ENCODE measurements at places on chromosomes 7 and 10.

DNA sequence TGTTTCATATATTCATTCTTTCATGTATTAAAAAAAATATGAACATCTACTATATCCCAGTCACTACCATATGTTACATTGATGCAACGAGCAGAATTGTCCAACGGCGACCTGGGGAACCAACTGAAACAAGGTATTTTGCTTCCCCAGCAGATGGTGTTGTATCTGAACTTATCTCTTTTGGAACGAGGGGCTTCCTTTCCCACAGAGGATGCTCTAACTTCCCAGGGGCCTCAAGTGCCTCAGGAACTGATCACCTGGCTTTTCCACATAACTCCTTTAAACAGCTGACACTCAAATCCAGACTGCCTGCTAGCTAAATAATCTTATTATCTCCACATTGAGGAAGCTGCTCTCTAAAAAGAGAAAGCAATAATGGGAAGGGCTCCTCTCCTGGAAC lies 259.3 kb downstream of the HTR7 start:
- DNase-seq: no peak

- DNase-seq: no peak
Observed at GRCh38 chr10:75000748-75001321, 110.6 kb upstream of the SAMD8 start.

- DNase-seq: peak; percentile 21
Observed at GRCh38 chr7:29194594-29195427, at the start of gene CHN2. CHN2 (plus strand) TSS chr7:29194775.

GRCh38 chr7:122304996-122305421 lies 459 bp upstream of the FEZF1 start:
- DNase-seq: peak; percentile 17

GRCh38 chr10:13308096-13308495 lies 8.2 kb upstream of the PHYH start:
- DNase-seq: no peak

DNA sequence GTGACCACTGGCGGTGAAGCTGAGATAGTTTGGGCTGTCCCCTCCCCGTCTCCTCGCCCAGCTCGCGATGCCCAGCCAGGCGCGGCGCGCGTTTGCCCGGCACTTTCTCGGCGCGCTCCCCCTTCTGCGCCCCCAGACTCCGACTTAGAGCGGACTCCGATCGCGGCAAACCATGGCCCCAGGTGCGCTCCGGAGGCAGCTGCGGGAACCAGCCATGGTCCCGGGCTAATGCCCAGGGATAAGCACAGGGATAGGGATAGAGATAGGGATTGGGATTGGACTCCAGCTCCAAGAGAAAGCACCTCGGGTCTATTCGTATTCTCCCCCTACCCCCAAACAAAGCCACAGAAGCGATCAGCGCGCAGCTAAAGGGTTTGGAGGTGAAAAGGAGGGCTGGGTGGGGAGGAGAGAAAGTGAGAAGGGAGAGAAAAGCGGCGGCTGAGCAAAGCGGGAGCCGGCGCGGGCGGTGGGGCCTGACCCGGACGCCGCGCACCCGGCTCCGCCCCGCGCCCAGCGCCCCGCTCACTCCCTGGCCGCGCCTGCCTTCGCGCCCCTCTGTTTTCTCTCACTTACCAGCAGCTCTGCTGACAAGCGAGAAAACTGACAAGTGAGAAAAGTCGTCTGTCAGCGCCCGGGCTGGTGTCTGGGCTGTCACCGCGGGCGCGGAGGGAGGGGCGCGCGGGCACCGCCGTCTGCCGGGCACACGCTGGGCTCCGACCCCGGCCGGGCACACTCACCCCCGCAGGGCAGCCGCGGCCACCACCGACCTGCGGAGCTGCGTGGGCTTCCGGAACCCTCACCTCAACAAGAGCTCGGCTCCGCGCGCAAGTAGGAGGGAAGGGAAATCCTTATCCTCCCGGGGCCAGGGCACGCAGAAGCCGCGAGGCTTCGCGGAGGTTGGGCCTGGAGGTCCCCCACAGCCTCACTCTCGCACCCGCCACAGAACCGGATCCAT lies at the start of gene PDE1C:
Gene PDE1C, minus strand, starts transcription at position 2 of the 955 bp plus-strand sequence.
- DNase-seq: no peak

DNA sequence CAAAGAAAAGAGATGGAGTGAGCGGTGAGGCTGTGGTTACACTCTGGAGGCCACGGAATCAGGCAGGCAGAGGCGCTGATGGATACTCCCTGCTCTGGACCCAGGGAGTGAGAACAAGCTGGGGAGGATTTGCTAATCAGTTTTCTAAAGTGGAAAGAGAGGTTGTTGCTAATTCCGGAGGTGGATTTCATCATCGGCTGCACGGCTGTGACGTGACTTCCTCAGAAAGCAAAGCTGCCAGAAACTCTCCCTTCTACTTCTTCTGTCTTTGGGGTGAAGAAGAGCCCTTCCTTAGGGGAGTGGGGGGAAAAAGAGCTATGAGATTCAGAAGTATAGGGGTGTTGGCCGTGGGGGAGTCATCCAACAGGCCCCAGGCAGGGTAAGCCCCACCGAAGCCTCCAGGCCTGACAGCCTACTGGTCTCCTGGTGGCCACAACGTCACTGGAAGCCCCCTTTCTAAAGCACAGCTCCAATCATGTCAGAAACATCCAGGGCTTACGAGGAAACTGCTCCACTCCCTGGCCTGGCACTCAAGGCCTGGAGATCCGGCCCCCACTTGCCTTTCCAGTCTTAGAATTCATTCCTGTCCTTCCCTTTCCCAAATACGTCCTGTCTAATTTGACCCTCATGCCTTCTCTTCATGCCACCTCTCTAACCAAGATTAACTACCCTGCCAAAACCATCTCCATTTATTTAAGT lies 114.5 kb downstream of the HIP1 start:
- peak; percentile 91 for DNase-seq

DNA sequence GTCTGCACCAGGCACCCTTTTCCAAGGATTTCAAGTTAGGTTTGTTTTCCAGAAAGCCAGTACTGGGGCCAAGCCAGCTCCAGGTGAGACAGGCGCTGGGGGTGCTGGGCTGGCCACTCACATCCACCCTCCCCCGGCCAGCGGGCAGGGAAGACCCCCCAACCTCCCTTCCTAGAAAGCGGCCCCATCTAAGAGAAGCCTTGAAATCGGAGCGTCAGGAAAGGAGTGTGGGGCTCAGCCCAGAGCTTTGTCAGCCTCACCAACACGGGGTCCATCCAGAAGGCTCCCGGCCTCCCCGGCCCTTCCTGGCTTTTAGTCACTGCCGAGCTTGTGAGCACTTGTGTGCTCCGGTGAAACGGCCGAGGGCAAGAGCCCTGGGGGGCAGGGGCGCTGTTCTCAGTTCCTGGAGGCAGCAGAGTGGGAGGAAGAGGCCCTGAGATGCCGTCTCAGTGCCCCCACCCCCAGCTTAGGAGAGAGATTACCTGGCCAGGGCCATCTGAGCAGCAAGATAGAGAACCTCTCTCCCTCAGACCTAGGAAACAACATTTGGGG lies 39.6 kb downstream of the PDGFA start:
- no peak for DNase-seq

DNA sequence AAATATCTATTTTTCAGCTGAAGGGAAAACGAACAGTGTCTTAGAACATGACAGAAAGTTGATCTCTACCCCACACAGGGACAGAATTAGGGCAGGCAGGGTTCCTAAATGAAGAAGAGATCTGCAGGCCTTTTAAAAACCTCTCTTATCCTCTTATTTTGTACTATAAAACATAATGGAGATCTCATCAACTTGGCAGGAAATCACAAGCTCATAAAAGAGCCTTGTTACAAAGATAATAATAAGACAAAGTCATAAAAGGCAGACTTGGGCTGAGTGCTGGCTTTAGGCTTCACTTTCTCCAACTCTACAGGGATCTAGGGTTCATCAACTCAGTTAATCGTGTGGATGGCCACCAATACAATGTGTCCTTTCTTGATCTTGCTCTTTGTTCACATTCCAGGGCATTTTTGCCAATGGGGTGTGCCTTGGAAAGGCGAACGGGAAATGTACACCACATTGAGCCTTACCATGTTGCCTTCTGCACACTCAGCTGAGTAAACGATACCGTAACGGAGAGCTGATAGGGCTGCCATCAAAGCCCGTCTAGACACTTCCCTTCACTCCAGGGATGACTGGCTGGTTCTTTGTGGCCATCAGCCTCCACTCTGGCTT lies 7.1 kb upstream of the TEX36 start:
- DNase-seq: no peak

GRCh38 chr7:66013938-66014337 lies 31.9 kb upstream of the GUSB start:
- peak; percentile 74 for DNase-seq

DNA sequence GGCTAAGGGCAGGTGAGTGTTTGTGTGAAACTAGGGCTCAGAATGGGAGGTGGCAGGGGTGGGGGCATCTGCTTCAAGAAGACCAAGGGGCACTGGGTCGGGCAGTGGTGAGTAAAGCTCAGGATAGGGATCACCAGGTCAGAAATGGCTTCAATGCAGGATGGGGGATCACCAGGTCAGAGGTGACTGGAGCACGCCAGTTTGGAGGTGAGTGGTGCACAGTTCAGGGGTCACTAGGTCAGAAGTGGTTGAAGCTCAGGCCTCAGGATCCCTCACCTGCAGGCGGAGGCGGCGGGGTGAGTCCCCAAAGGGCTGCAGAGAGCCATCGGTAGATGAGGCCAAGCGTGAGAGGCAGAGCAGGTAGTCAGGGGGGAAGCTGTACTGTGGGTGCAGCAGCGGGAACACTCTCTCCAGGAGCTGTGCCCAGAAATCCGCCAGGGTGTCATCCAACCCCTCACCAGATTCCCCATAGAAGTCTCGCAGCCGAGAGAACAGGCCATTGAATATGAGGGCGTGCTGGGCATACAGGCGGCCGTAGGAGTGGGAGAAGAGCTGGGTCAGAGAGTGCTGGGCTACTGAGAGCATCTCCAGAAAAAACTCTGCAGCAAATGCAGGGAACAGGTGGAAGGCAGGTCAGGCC lies 1.8 kb downstream of the GPC2 start:
- DNase-seq: no peak

GRCh38 chr10:96856317-96856716 lies 24.2 kb downstream of the LCOR start:
- no peak for DNase-seq

DNA sequence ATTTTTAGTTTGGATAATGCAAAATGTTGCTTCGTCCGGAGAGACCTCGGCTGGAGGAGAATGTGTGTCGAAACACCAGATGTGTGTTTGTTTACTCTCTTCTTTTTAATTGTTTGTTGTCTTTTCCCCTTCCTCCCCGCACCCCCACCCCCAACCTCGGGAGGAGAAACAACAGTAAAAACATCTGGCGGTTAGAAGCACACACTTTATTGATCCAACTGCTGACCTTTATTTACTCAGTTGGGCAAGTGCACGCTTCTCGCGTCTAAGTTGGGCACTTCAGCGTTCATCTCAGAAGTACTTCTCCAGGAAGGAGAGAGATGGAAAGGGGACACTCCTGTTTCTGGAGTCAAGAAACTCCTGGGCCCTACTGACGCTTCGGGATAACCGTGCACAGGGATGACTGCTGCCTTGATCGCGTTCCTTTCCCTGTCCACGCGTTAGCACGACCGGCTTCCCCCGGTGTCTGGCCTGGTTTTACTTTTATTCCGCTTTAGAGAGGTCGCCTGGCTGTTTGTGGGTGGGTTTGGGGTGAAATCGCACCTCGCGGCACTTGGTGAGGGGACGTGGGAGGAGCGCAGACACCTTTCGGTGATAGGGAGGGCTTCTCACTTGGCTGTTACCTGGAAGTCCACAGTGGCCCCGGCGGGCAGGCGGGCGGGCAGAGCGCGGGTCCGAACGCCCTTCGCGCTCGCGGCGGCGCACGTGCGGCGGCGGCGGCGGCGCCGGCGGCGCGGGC lies 168.3 kb upstream of the PPP1R3A start:
- peak; percentile 30 for DNase-seq

- DNase-seq: no peak
Observed at GRCh38 chr10:123530166-123530870, 135.8 kb upstream of the GPR26 start.

- peak; percentile 56 for DNase-seq
Observed at GRCh38 chr7:144738708-144739314, 97.0 kb downstream of the TPK1 start.

DNA sequence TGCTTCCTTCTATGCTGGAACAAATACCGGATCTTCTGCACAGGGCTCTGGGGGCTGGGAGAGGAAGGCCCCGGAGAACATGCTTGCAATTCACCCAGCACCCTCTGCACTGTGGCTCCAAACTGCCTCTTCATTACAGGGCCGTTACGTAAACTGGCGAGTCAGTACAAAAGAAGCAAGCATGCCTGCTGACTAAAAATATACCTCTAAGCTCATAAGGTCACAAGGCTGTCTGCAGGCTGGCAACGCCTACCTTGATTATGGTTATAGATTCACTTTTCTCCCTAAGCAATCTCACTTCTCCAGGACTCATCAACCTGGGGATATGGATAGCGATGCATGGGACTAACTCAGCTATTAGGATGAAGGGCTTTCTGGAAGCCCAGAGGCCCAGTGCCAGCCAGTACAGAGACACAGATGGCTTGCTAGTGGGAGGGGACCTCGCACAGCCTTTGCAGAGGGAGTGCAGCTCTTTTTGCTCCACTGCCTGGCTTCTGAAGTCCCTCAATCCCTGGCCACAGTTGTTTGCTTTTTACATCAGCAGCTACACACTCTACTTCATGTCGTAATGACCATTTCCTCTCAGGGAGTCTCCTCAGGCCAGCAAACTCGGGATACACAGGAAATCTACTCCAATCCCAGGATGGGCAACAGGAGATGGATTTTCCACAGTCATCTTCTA lies 96.1 kb downstream of the SH3PXD2A start:
- DNase-seq: peak; percentile 85

GRCh38 chr10:29722777-29723176 lies 88.0 kb upstream of the SVIL start:
- no peak for DNase-seq
